Effector memory CD8-positive, alpha-beta T cell (primary cell): ENCODE measurements at places on chromosomes 3 and 15.
A peak's percentile ranks its signal among the peaks of the same experiment; 100 is the strongest.

- no peak for DNase-seq
Observed at GRCh38 chr3:181855825-181856224, 144.1 kb downstream of the SOX2 start.

- DNase-seq, result no peak
Observed at GRCh38 chr3:126083138-126083445, 832 bp downstream of the SLC41A3 start.

DNA sequence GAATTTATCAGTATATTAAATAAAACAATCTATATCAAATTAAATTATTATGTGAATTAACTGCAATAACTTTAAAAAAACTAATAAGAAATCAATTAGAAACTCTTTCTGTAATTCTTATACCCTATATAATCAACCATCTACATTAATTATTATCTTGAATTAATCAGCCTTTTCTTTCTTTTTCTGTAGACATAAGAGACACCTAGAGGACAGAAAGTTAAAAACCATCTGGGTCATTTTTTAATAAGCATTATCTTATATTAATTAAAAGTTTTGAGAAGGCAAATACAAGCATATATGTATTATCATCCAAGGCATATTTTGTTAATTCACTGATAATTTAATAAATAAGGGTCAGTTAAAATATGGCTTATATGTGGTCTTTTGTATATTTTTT, 24.2 kb upstream of the SLC25A26 start:
- DNase-seq, result no peak

DNA sequence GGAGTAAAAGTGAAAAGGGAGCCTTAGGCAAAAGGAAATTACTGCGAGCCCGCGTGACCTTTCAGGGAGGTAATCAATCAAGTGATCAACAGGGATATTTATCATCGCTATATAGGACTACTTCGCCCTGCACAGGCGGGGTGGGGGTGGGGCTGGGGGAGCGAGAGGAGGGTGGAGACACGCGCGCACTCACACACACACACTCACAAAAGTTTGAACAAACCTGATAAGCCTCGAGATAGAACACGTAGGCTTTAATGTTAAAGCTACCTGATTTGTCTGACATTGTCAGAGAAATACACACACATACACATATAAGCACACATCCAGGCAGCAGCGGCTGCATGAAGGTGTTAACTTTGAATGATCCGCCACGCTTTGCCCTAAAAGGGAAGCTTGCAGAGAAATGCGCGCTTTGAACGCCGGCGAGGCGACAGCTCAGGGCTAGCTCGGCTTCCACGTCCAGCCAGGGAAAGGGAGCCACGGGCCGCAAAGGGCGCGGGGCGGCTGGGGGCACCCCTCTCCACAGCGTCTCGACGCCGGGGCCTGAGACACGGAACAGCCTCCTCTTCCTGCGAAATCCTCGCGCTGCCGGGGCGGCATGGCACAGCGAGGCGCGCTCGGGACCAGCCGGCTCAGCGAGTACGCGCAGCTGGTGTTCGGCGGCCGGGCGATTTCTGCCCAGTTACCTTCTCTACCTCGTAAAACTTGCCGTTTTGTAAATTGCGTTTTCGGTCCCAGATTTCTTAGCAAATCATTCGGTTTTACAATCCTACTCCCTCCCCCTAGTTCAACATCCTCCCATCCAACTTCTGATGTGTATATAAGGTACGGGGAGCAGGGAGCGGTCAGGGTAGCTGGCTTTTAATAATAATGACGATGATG, 4.8 kb upstream of the MECOM start:
- no peak for DNase-seq

DNA sequence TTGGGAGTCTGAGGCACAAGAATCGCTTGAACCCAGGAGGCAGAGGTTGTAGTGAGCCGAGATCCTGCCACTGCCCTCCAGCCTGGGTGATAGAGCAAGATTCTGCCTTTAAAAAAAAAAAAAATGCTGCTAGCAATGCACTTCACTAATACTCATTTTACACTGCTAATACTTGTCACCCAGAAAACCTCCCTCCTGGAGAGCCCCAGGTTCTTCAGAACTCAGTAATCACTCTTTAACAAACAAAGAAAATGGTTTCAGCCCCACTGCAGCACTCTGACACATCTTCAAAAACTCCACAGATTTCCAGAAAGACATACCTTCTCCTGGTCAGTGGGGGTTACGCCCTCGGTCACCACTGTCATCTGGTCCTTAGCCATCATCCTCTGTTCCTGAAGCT, 366.7 kb downstream of the SHQ1 start:
- DNase-seq, result no peak

GRCh38 chr3:67654844-67655177, 399 bp upstream of the SUCLG2 start:
- peak; percentile 23 for DNase-seq

GRCh38 chr3:185732782-185733181, 92.1 kb downstream of the IGF2BP2 start:
- no peak for DNase-seq

DNA sequence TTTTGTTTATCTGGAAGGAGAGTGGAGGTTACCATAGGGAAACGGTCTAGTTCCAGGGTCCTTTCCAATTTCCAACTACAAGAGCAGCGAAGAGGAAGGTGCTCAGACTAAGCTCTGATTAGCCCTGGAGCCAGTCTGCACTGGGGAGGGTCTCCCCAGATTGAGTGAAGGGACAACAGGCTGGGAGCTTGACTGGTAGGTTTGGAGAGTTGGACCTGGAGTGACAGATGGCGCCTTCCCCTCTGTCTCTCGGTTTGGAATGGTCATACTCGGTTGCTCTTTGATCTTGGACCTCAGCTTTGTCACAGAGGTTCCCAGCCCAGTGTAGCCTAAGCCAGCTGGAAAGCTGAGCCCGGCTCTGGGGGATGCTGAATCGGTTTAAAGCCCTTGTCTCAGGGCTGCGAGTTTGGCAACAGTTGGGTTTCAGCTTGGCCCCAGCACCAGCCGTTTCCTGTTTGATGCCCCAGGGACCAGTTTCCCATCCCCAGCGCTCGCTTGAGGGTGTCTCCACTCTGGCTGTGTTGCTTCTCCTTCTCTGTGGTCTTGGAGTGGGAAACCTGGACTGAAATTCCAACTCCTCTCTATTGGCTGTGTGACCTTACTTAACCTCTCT, 53.1 kb upstream of the ULK4 start:
- DNase-seq, result no peak

GRCh38 chr15:93266291-93266690, 177.3 kb upstream of the RGMA start:
- no peak for DNase-seq

- no peak for DNase-seq
Observed at GRCh38 chr3:171906951-171907676, 64.0 kb downstream of the TMEM212 start.

DNA sequence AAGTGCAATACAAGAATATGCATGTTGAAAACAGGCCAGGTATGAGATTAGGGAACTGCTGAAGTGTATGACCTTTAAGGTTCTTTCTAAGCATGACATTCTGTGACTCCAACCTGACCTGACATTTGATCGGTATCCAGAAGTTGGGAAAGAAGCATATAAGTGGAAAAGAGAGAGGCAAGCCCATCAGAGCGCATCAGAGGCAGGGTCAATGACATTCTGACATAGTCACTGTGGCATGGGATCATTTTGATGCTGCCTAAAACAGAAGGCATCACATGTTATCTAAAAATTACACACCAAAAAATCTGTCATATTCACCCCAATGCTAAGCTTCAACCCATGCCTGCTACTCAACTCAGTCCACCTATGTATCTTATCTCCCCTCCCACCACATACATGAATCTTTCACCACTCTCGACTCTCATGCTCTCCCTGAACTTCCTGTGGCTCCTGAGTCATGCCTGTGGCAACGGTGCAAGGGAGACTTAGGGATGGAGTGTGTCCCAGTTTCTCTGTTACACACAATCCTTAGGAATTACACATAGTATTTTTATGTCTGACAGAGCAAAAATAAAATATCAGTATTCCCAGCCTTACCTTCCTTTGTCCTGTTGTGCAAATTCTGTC, 20.5 kb upstream of the LRRN1 start:
- no peak for DNase-seq

- no peak for DNase-seq
Observed at GRCh38 chr3:73556520-73557372, 68.0 kb downstream of the PDZRN3 start.

DNA sequence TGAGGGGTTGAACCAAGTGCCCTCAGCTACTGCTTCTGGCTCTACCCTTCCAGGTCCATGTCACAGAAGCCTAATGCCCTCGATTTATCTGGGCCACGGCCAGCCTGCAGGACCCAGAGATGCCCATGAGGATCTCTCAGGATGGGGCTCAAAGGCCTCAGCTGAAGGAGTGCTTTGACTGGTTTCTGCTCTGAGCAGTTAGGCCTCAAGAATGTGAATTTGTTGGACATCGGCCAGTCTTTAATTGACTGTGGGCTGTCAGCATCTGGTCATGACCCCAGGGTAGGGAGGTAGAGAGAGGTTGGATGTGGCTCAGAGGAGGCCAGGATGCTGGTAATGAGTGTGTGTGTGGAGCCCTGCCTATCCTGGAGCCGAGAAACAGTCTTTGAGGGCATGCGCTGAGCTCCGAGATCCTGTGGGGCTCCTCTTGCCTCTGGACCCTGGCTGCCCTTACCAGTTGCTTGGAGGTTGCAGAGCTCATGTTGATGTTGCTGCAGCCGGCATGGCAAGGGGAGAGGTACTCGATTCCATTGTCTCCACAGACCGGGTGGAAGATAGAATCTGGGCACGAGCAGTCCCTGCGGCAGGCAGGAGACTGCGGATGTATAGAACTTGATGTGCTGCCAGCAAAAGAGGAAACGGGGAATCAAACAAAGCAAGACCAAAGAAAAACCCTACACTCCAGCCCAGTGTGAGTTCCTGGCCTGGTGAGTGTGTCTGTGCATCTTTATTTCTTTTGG, 49.1 kb upstream of the RAB6B start:
- DNase-seq, result no peak

DNA sequence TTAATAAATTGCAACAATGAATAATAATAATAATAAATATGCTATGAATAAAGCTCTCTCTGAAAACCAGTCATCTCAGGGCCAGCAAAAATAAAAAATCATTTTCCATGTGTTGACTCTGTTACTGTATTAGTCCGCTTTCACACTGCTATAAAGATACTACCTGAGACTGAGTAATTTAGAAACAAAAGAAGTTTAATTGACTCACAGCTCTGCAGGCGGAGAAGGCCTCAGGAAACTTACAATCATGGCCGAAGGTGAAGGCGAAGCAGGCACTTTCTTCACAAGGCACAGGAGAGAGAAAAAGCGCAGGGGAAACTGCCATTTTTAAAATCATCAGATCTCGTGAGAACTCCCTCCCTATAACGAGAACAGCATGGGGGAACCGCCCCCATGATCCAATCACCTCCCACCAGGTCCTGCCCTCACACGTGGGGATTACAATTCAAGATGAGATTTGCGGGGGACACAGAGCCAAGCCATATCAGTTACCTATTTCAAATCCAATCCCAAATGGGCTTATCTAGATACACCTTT, 224.1 kb downstream of the IGSF11 start:
- DNase-seq, result no peak

DNA sequence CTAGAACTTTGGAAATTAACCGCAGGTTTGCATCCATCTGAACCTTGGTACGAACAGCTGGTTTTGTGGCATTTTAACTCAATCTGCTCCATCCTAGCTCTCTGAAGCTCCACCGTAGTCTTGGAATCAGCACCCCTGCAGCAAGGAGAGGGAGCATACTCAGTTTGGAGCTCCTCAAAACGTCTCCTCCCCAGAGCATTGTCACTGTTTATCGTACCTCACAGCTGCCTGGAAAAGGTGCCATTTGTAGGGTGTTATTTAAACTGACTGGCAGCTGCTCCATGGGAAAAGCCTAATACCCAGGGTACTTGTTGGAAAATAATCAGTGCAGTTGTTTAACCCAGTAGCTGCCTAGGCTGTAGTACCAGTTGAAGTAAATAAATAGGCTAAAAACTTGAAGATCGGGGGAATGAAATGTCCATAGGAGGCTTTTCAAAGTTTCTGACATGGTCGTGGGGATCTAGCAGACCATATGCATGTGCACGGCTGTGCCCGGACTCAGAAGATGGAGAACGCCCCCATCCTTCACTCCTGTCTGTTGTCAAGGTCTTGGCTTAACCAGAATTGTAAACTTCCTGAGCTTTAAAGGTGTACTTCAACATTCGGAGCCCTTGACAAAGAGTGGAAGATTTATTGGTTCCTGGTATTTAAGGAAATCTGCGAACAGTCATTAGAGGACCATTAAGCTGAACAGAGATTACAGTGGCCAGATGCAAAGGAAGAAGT, 43.9 kb downstream of the GHSR start:
- no peak for DNase-seq

- DNase-seq, result no peak
Observed at GRCh38 chr15:25670025-25670554, 193.0 kb downstream of the ATP10A start.

DNA sequence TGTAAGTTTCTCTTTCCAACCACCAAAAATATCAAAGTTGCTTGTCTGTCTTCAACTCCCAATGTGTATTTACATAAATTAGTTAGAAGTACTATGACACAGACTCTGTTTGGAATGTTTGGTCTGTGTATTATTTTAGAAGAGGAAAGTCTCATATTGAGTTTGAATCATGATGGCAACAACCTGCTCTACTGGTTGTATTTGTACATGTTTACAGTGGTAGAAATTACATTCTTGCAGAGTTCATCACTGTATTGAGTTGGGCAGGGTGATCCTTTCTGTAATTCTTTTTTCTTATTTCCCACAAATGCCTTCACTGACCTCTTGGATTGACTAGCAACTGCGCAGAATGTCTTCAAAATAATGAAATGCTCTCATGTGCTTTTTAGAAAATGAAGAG, 149.6 kb downstream of the CHL1 start:
- DNase-seq, result no peak

GRCh38 chr3:106386050-106386449, 517.2 kb upstream of the CBLB start:
- DNase-seq, result no peak

DNA sequence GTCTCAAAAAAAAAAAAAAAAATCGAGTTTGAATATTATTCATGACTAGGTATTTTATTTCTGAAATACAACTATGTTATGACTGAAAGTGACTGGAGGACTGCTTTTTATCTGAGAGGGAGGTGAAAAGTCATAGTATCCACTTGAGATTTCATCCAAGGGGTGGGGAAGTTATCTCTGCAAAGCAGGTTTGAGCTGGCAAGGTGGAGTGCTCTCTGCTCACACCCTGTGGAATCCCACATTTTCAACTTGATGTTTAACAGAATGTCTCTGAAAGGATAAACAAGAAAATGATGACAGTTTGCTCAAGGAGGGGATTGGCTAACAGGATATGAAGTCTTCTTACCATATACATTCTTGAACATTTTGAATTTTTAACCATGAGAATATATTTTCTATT, 27.3 kb upstream of the SEC62 start:
- DNase-seq, result no peak

DNA sequence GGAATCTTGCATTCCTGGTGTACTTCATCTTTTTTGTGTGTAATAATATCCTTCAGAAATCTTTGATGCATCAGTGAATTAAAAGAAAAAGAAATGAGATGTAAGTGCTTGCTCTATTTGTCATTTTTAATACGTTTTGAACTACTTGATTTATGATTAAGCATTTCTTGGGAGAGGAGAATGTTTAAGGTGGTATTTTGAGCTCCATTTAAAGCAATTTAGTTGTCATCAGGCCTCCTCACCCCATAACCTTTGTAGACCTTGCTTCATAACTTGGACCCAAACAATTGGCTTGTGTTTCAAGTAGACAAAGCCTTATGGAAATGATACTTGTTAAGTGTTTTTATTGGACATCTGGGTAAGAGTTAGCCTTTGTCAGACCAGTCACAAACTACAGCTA, 87.1 kb upstream of the VEPH1 start:
- DNase-seq, result no peak
